Activated CD4-positive, alpha-beta T cell treated with anti-CD3 and anti-CD28 coated beads for 24 hours (primary cell): ENCODE measurements at places on chromosomes 3 and 15.

DNA sequence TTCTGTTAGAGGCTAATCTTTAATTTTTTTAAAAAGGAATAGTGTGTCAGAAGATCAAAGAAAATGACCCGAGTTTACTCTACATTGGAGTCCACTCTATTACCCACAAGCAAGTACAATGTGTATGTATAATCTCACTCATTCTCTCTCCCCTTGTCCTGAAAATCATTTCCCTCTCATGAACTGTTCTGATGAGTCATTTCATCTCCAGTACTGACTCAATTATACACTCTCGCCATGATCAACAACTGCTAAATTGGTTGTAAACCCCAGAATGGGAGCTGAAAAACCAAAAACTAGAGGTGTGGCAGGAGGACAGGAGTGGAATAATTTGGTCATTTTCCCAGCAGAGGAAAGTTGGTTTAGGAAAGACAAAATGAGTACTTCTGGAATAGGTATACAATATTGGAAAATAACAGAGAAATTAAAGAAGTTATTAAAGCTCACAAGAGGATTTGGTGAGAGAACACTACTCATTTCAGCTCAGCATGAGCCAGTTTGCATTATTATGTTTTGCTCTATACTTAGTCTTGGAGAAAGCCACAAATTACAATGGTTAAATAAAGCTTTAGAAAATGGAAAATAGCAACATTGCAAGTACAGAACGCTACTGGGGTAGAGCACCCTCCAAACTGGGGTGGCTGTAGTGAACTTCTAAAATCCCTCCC lies 144.3 kb upstream of the PFN2 start:
- no peak for DNase-seq

GRCh38 chr3:184314700-184315542 lies 515 bp downstream of the EIF4G1 start:
- peak; percentile 31 for DNase-seq

DNA sequence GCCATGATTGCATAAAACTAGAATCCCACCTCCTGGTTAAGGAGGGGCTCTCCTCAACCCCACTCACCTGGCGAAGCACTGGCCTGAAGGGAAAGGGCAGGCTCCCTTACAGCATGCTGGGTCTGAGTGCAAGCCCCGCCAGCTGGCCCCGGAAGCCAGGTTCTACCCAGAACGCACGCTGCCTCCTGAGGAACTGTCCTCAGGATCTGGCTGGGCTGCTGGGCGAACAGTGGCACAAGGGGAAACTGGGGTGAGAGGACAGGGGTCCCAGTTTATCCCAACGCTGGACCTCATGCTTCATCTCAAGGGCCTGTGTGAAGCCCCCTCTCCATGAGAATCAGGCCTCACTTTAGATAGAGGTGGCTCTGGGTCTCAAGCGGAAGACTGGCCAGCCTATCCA lies 47.5 kb downstream of the NUP210 start:
- no peak for DNase-seq

DNA sequence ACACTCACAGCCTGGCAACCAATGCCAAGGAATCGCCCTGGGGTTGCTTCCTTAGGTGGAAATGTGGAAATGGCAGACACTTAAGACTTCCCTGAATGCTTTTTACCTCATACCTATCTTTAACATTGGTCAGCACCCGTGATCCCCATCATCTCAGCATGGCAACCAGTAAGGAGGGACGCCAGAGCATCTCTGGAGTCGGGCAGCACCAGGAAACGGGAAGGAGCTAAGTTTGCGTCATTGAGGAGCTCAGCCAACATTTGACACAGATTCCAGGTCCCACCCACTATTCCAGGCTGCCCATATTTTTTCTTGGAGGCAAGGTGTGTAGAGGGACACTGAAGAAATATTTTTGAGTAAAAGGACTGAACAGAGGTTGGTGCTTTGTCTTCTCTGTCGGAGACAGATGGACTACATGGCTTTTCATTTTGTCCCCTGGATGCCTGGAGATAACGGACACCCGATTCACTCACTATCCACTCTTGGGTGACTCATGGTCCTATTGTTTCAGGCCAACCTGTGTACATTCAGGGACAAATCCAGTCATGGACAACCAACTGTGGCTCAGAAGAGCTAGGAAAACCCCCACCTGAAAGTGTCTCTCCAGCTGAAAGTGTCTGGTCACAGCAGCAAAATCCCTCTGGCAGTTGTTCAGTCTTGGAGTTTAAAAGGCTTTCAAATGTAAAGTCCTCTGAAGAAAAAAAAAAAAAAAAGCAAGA lies 70.4 kb upstream of the OXTR start:
- DNase-seq: no peak

DNA sequence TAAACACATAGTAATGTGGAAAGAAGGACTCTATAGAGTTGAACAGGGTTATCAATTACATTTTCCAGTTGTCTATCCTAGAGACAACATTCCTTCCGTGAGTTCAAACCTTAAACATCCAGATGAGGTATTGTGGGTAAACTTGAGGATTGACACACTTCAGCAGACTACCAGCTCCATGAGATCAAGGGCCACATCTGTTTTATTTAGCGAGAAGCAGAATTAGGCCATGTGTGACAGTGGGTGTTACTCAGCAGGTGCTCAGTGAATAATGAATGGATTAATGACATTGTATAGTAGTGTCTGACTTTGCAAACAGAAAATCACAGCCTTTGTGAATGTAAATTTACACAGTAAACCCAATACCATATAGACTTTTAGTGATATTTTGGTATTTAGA lies 941.1 kb upstream of the CFAP20DC start:
- no peak for DNase-seq

GRCh38 chr15:44066211-44066827 lies 128.8 kb downstream of the FRMD5 start:
- peak; percentile 47 for DNase-seq

DNA sequence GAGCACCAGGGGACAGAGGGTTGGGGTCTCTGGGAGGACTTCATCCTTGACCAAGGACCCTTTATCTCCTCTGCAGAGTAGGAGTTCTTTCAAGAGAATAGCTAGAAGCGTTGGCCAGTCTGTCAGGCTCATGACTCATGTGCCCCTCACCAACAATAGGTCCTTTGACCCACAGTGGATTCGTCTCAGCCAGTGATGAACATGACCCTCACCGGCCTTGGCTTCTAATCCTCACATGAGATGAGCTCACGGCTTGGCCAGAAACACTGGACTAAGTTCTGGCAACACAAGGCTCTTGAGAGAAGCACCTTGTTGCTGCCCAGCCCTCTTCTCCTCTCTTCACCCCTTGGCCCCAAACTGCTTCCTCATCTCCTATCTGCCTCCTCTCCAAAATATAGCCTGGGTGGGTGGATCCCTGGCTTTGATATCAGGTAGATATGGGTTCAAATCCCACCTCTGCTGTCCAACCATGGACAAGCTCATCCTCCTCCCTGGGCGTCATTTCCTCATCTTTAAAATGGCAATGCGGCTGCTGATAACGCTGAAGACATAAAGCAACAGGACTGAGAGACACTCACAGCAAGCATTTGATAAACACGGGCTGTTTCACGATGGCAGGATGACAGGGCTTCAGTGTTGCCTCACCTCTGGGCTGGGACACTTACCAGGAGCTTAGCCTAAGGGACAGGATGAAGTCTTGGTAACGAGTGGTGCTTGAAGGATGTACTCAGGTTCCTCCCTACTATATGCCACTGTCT lies 446.7 kb upstream of the PROK2 start:
- DNase-seq: no peak

DNA sequence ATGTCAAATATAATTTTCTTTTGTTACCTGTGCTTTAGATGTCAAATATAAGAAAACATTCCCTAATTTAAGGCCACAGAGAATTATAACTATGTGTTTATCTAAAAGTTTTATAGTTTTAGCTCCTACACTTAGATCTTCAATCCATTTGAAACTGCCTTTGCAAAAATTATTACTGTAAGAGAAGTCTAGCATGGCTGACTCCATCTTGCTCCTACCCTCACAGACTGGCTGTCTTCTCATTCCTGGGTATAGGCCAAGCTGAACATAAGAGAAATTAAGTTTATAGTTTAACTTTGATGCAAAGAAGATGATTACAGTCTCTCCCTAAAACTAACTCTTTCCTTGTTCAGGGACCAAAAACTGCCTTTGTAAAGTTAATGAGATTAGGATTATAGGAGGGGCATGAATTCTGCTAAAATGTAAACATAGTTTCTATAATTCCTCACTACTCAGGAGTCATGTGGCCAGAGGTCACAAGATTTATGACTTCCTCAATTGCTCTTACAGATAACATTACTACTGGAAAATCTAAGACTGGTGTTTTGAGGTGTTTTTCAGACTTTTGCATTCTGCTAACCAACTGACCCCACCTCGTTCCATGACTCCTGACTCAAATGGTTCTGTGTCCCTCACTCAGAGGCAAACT lies 184.0 kb downstream of the BCHE start:
- DNase-seq: no peak

DNA sequence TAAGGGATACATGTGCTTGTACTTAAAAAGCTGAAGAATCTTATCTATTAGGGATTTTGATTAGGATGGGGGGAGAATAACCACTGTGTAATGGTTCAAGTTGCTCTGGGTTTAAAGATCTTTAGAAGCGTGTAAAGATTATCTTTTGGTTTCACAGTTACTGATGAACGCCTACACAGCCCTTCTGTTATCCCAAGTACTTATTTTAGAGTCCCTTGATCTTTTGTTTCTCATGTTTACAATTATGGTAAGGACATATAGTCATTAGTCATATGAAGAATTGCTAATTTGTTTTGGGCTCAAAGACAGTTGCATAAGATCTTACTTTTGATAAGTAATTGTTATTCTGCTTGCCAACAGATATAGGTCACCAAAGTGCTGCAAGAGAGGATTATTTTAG lies 160.1 kb downstream of the PLCL2 start:
- no peak for DNase-seq

GRCh38 chr3:54817628-54818027 lies 110.2 kb downstream of the LRTM1 start:
- no peak for DNase-seq

GRCh38 chr3:115533218-115533617 lies 90.1 kb upstream of the GAP43 start:
- DNase-seq: no peak

DNA sequence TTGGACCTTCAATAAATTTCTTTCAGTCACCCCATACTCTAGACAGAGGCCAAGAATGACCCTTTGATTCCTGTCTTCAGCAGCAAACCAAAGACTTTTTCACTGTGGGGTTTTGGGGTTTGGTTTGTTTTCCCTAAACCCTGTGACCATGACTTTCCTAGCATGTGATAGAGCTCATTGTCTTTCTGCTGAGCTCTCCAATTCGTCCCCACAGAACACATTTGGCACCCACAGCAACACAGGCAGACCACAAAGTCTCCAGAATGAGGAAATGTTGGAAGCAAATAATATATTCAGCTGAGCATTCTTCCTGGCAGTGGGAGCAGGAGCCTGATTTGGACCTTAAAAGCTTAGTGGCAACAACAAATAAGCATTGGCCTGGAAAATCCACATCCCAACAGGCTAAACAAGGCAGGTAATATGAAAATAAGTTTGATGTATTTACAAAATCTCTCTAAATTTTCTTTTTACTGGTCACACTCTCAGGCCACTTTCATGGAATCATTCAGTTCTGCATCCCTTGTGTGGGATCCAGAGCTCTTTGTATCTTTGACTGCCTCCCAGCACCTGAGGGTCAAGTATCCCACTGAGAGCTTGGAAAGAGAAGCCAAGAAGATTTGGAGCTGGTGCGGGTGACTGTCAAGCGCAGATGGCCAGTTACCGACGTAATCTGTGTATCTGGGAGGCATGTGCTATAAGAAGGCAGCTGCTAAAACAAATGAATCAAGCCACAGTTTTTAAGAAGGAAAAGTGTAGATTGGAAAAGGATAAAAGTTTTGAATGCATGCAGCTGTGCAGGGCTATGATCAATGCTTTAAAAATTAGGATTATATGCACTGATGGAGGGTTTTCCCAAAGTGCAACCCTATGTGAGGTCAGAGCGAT lies 36.5 kb upstream of the CPB1 start:
- DNase-seq: no peak

- DNase-seq: no peak
These were observed 116.1 kb upstream of the P2RY1 start for GRCh38 chr3:152718810-152719209.

DNA sequence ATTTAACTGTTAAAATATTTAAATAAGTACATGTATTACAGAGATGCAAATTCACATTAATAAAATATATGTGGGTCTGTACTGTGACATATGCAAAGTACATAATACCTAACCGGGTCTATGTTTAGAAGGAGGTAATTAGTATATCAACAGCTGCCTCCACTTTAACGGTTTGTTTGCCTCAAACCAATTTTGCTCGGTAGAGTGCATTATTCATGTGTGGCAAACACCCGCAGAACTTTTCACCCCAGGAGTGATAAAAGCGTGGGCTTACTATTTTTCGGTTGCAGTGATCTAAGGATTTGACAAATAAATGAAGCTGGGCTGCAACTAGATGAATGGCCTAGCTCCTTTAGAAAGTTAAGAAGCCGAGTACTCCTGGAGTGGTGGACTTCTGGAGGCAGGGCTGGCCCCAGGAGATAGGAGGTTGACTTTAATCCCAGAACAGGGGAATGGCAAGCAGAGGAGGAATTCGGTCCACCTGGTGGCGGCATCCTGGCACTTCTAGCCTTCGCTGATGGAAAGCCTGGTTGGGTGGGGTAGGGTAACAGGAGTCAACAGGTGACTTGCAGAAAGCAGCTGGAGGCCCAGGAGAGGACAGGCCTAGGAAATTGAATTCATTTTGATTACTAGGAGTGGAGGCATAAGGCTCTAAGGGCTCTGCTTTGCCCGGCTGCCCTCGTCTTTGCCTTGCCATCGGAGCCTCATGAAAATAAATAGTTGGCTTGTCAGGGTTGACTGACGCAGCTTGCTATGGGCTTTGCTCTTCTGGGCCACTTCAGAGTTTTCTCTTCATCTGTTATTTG lies 2.4 kb downstream of the SLCO3A1 start:
- no peak for DNase-seq

DNA sequence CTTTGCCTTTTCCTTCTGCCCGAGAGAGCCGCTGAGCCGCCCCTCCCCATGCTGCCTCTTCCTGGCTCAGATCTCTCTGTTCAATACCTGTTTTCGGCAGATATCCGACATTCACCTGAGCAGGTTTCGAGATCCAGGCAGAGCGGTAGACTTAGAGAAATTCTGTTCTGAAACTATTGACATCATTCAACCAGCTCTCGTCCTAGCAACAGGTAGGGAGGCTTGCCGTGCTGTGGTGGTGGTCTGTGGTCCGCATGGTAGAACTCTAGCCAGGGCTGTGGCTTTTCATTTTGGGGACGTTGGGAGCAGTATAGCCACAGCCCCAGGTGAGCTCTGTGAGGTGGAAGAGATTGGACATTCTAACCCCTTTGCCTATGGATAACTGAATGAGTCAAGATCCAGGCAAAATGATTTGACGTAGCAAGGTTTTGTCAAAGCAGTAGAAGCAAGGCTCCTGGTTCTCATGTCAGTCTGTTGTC lies 810 bp downstream of the TMEM62 start:
- DNase-seq: no peak

GRCh38 chr3:183428447-183429211 lies at the start of gene MCF2L2:
Gene MCF2L2, minus strand, starts transcription at chr3:183428619. Its CDS starts 642 bp downstream, at chr3:183427977.
- DNase-seq: peak; percentile 69
